ENCODE measurements at places on chromosomes 1 and 21. TPM values are rescaled to one million over a fixed set of nuclear protein-coding genes. Genes with fewer than 3 reads are reported as not detected.

- DNase-seq = no peak
These were observed 54.2 kb downstream of the HIVEP3 start for GRCh38 chr1:41864471-41865040.

GRCh38 chr21:45988366-45989347, 7.1 kb downstream of the COL6A1 start:
- no peak for DNase-seq

- no peak for DNase-seq
These were observed 247.9 kb upstream of the DAB1 start for GRCh38 chr1:57671750-57672149.

DNA sequence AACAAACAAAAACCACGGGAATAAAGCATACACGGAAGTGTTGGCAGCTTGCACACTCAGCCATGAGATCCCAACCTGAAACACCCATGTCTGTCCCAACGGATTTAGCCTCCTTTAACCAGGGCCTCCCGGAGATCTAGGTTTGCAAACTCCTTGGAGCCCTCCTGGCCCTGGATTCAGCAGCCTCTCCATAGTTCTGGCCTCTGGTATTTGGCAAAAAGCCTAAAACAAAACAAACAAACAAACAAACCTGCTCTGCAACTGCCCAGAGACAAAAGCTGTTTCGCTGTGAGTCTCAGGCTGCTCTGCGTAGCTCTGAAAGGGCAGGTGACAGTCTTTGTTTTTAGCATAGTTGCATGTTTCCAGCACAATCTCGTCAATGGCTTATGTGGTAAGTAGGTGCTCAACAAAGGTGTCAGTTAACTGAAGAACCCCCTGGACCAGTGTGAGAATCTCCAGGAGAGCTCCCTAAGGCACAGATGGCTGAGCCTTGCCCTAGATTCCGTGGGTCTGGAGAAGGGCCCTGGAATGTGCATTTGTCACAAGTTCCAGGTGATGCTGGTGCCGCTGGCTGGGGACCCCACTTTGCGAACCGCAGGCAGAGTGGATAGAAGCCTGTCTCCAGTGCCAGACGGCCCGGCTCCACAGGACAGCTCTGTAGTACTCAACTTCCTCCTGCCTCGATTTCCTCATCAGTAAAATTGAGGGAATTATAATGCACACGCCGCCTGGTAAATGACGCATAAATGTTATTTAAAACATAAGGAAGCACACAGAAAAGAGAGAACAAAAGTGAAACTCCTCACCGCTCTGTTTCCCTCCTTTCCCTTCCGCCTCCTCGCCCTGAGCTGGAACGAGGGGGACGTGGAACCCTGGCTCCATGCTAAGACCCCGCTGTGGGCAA, 86.2 kb downstream of the RIPK4 start:
- DNase-seq = no peak

DNA sequence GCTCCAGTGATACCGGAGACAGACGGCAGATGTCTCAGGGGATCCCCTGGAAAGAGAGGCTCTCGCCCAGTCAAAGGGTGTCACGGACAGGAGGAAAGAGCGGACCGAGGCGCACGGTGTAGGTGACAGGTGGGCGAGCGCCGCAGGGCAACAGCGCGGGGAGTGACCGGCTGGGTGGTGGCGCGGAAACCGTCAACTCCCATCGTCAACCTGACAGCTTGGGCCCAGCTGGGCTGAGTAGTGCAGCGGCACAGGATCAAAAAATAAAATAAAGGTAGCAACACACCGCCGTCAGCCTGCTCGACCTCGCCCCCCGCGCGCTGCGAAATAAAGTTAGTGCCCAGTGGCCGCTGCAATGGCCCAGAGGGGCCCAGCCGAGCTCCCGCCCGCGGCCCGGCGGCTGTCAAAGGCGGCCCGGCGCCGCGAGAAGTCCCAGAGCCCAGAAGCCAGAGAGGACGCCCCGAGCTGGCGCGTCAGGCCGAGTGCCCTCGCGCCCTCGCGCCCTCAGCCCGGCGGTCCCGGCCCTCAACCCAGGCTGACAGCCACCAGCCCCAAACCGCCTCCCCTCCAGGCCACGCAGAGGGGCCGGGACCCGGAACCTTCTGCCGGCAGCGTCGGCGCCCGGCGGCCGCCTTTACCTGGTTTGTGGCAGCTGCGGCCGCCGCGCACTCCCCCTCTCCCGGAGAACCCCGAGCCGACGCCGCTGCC, at the start of gene LYST:
LYST (minus strand) TSS at position 702 of the 708 bp plus-strand sequence. CDS start 36,489 bp downstream, outside the sequence.
- peak; percentile 31 for DNase-seq

DNA sequence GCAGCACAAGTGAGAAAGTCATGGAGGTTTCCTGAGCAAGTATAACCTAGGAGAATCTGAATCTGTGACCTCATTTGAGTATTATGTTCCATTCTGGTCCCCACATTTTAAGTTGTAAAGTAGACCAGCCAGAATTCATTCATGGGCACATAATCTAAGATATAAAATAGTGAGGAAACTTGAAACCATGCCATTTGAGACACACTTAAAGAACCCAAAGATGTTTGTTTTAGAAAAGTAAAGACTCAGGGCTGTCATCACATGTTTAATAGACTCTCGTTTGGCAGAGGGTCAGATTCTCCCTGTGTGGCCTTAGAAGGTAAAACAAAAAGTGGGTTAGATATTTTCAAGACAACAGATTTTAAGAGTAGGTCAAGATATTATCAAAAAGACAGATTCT, 6.4 kb downstream of the SZT2 start:
- DNase-seq = no peak

GRCh38 chr1:233620065-233620464, 6.2 kb downstream of the KCNK1 start:
- DNase-seq = no peak

DNA sequence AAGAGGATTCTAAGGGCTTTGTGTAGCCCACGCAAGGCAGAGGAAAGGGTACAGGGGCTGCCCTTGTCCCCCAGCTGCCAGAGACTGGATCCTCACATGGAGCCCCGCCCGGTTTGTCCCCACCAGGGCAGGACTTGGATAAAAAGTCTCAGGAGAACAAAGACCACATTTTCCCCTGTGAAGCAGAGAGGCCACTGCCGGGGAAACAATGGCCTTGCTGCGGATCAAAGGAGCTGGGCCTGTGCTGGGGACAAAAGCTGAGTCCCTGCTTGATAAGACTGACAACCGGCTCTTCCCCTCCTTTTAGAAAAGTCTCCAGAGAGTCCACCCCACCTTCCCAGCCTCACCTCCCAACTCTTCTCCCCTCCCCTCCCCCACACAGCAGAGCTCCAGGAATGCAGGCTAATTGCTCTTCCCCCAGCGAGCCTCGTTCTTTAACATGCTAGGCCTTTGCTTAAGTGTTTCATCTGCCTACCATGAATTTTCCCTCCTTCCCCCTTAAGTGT, 142.4 kb downstream of the PLPP3 start:
- no peak for DNase-seq

DNA sequence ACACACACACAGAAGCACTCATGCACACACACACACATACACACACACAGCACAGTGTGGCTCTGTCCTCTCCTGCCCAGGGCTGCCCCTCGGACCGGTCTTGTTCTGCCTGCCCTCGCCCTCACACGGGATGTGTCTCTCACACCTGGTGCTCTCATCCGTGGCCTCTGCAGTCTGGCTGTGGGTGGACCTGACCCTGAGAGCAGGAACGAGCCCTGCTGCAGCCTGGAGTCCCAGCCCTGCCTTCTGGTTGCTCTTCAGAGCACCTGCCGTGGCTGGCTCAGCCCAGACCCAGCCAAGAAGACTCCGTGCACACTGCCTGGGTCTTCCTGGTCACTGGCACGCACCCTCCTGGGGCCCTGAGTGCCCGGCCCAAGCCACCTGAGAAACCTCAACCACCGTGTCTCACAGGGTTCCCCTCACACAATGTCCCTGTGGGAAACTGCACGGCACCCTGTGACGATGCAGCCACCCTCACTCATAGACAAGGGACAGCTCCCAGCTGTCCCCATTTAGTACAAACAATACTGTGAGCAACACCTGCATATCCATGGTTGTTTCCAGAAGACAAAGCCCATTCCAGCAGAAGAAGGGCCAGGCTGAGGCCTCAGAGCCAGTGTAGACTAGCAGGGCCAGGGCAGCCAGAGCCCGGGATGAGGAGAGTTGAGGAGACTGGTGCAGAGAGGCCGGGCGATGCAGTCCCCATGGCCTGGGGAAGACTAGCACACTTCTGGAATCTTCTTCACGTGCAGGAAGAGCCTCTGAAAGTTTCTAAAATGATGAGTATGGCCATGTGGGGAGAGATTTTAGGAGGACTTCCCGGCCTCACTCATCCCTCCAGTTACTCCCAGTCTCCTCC, 234.0 kb downstream of the NPHP4 start:
- DNase-seq = no peak

- DNase-seq = no peak
These were observed 15.5 kb upstream of the DR1 start for GRCh38 chr1:93330196-93330595.

DNA sequence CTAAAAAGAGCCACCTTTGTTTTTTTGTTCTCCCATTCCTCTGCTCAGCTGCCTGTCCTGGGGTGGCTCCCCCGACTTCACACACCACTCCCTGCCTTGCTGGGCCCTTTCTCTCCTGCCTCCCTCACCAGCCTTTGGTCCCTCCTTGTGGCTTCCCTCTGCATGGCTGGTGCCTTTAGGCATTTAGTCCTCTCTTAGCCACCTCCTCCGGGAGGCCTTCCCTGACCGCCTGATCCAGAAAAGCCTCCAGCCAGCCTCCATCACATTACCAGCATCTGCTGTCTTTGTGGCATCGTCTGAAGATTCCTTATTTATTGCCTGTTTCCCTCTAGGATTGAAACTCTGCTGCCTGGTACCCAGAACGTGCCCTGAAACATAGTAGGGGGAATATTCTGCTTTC, 46.2 kb upstream of the ACOT11 start:
- DNase-seq = no peak

DNA sequence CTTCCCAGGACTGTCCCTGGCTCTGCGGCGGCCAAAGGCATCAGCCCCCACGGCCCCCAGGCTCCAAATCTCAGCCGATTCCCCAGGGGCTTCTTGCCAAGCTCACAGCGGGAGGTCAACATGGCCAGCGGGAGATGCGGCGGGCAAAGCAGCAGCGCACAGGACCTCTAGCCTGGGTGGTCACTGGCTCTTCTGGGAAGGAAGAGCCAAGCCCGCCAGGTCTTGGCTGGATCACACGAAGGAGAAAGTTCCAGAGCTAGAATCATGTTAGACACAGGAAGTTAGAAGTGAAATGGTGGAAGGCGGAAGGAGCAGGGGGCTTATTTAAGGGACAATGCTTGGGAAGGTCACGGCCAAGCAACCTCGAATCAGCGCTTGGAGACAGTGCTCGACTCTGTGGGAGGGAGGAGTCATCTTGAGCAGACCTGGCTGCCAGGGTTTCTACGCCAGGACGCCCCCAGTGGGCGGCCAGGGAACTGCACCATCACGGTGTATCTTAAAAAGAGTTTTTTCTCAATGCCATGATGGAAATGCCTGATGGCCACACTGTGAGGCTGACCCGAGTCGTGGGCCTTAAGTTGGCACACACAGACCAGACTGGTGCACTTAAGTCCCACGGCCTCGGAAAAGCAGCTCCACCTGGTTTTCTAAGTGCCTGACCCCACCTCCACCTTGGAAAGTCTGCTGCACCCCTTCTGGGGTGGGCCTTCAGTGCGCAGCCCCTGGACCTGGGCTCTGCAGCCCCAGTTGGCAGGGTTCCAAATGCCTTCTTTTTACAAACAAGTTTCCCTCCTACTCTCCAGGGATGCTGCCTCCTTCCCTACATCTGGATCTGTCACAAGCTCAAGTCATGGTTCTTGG, 29.3 kb downstream of the SLC66A1 start:
- DNase-seq = peak; percentile 55

DNA sequence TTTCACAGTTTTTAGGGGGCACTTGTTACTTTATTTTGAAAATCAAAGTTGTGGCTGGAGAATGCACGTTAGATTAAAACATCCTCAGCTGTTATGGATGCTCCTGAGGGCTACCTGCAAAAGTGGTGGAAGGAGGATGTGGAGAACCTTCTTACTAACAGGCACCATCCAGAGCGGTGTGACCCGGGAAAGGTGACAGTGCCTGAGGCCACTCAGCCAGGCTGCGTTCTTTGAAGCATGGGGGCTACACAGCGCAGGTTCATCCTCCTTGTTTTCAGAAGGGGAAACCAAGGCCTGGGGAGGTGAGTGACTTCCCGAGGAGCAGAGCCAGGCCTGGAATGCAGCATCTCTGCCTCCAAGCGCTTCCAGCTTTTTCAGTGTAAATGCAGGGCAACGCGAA, 24.0 kb downstream of the DMRTB1 start:
- no peak for DNase-seq

GRCh38 chr1:73813716-73814115, 384.3 kb downstream of the LRRIQ3 start:
- DNase-seq = no peak

GRCh38 chr1:39016604-39017171, 9.5 kb upstream of the NDUFS5 start:
- no peak for DNase-seq

DNA sequence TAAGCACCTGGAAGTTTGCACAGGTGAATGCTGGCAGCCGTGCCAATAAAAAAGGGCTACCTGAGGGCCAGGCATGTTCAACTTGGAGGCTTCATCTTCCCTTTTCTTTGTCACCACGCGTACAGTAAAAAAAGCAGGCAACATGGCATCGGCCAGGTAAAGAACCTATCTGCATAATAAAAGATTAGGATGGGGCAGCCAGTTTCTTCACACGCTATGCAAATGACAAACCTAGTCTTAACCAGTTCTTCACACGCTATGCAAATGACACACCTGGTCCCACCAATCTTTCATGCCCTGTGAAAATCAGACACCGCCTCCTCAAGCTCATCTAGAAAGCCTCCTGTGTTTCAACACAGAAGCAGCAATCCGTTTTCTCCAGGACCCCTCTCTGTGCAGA, 413.4 kb downstream of the HLX start:
- DNase-seq = no peak

DNA sequence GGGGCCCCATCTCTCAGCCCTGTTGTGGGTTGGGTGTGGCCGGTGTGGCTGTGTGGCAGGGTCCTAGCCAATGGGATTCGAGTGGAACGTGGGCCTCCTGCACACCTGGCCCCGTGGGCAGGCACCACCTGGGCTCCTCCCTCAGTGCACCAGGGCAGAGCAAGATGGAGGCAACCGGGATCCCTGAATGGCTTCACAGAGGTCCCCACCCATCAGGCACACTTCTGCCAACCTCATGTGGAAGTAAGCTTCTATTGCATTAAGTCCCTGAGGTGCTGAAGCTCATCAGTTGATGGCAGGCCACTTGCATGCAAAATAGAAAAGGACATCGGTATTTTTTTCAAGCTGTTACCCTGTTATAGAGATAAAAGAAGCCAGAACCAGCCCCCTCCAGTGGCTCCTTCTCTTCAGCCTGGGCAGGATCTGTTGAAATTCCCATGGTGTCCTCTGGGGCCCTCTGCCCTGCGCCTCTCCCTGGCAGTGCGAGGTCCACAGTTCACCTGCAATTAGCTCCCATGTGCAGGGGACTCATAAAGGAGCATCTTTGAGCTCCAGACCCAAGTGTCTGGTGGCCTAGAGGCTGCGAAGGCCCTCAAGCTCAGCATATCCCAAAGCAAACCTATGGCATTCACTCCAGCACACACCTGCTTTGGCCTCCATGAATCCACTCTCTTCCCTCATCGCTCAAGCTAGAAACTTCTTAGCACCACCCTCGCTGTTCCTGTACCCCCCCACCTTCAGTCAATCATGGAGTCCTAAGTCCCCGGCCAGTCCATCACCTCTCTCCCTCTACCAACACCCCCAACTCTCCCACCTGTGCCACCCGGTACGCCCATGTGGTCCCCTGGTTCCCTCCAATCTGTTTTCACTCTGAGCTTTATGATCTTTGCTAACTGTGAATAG, 2.1 kb upstream of the SLC45A1 start:
- no peak for DNase-seq

Gene SRGAP2C
- 10.4 TPM for total RNA-seq

Gene GFI1
- 0.17 TPM for total RNA-seq

Gene RHBG
- total RNA-seq = 0.06 TPM

Gene CCDC24
- 15.8 TPM for total RNA-seq

Gene TMEM82
- total RNA-seq = not detected

Gene LAPTM5
- total RNA-seq = 0.10 TPM

Gene AKR7A3
- total RNA-seq = not detected

Gene WNT2B
- 0.37 TPM for total RNA-seq

Gene HAO2
- total RNA-seq = not detected

Data from H4 (cell line).